ENCODE measurements at places on chromosomes 2 and 18.

- DNase-seq: no peak
Measured at GRCh38 chr2:223487214-223487846, 114.8 kb downstream of the SCG2 start.

DNA sequence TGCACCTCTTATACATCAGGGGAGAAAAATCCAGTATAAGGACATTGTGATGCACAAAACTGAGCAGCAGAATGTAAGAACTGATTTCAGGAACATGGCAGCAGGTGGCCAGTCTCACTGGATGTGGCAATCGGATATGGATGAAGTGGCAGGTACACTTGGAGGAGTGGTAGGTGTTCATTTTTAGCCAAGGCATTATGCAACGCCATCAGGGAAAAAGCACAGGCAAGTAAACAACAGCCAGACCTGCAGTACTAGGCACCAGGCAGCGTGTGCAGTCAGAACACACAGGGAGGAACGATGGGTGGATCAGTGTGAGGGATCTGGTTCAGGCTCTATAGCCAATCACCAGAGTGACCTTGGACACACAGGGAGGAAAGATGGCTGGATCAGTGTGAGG is 77.4 kb upstream of the GCFC2 start:
- DNase-seq: no peak

GRCh38 chr2:2291500-2292260 is 39.4 kb downstream of the MYT1L start:
- peak; percentile 89 for DNase-seq

- no peak for DNase-seq
Measured at GRCh38 chr2:69628325-69629021, 15.1 kb downstream of the AAK1 start.

DNA sequence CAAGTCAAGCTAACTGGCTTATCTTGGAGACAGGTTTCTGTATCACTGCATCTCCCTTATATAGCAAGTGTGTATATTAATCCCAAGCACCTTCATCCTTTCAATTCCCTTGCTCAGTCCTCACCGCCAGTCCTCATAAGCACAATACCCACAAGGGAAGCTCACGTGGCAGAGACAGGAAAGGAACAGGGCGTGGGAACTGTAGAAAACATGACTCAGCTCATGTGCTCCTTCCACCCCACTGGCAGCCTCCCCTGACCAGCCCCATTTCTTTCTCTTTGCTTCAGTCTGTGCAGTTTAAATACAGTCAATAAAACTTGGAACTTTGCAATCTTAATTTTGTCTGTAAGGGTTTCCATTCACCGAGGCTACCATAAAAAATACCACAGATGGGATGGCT is 36.5 kb upstream of the CDH19 start:
- no peak for DNase-seq

GRCh38 chr2:134241911-134242310 is 12.0 kb upstream of the MGAT5 start:
- no peak for DNase-seq

DNA sequence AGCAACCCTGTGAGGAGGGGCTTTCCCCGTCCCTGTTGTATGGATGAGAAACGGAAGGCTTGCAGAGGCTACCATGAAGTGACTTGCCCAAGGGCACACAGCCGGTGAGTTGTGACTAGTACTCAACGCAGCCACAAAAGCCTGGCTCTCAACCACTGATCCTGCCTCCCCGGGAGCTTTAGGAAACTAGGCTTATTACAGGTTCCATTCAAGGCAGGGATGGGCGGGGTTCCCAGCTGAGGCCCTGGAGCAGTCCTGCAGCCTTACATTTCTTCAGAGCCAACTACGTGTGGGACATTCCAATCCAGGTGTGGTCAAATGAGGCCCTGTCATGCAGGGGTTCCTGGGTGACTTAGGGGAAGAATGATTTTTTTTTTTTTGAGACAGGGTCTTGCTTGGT is 59.6 kb downstream of the MEX3C start:
- no peak for DNase-seq

DNA sequence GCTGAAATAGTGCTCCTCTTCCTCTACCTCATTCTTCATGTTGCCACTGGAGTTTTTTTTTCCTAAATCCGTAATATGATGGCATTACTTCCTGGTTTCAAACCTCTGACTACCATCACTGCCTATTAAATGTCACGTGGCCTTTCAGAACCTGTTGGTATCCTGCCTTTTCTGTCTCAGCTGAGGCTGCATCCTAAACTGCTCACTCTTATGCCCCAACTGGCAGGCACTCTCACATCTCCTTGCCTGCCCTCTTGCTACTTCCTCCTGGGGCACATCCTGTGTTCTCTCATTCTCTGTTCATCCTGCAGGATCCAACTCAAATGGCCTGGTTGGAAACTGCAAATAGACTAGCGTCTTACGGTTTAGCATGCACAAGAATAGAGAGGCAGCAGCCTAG is 468.1 kb upstream of the FANCL start:
- DNase-seq: no peak

DNA sequence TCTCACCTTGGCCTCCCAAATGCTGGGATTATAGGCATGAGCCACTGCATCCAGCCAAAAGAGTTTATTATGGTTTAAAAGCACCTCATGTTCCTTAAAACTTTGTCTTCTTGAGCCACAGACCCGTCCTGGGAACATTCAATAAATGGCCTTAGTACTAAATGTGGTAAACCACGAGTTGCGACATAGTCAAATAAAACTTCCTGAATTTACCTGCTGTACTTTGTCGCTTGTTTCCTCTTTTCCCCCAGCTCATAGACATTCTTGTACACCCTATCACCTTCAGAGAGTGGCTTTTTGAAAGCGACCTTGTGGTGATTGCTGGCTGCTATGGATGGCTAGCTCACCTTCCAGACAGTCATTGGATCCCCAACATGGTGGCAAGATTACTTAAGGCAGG is 310.4 kb downstream of the LRRTM1 start:
- DNase-seq: no peak

DNA sequence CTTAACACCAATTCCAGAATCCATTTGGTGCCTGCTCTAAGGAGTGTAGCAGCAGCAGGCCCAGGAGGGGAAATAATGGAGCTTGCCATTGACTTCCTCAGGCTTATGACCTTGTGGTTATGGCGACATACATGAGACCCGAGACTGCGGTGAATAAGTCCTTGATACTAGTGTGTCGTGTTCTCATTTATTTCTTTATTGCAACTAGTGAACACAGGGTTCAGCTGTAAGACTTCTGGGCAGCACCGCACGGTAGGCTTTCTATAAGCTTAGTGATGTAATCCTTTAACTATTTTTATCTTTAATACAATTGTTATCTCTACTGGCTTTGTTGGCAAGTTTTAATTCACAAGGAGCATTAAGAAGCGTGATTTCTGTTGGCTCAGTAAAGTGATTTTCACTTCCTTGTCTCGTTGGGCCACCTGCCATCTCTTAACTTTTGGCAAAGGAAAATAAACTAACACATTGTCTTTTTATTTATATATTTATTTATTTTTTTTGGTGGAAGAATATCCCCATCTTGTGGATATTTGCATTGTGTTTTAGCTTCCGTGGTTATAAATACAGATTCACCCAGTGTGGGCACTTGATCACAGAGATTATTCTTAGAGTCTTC is 139.8 kb downstream of the LTBP1 start:
- DNase-seq: no peak

- DNase-seq: no peak
Measured at GRCh38 chr18:32287249-32287648, 97.4 kb downstream of the MEP1B start.

GRCh38 chr2:220670511-220670910 is 901.6 kb downstream of the EPHA4 start:
- no peak for DNase-seq

- no peak for DNase-seq
Measured at GRCh38 chr2:174516501-174517378, 29.9 kb upstream of the GPR155 start.

DNA sequence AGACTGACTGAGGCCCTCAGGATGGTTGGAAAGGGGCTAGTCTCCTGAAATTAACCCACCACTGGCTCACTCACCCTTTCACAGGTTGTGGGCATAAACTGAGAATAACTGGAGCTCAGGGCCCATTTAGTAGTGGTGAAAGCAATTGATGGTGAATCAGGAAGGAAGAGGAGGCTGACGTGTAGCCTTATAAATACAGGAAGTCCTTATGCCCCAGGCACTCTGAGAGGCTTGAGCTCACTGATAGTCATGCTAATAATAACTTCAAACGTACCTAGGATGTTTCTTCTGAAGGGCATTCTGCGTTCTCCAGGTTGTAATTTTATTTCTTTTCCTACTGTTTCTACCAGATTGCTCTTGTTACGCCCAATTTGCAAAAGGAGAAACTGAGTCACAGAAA is 328.4 kb downstream of the CLIP4 start:
- DNase-seq: no peak

- DNase-seq: no peak
Measured at GRCh38 chr2:39725401-39725800, 53.7 kb downstream of the THUMPD2 start.

DNA sequence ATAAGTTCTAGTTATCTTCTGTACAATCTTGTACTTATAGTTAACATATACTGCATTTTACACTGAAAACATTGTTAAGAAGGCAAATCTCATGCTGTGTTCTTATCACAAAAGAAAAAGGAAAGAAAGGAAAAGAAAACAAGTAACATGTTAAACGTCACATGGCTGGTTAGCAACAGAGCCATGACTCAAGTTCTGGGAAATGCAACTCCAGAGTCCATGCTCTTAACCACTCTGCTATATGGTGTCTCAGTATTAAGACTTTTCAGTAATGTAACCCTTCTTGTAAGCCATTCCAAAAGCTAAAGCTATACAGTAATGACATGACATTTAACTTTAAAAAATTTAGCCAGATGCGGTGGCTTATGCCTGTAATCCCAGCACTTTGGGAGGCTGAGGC is 181.4 kb downstream of the BARD1 start:
- no peak for DNase-seq

DNA sequence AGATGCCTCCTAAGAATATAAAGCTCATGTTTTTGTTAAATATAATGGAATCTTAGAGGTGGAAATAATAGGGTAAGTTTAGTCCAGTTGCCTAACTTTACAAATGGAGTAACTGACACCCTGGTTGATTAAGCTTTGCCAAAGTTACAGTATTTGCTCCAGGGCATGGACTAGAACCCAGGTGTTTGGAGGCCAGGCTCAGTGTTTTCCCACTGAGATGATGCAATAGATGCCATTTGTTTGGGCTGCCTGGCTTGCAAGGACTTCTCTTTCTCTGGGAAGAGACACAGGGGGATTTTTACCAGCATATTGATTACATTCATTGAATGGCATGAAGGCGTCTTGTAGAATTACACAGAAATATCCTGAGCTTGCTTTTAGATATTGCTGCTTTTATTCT is 397.8 kb downstream of the SLC4A3 start:
- no peak for DNase-seq

GRCh38 chr2:239202343-239202742 is 198.5 kb downstream of the HDAC4 start:
- DNase-seq: no peak

- DNase-seq: no peak
Measured at GRCh38 chr2:239290618-239291474, 110.0 kb downstream of the HDAC4 start.

DNA sequence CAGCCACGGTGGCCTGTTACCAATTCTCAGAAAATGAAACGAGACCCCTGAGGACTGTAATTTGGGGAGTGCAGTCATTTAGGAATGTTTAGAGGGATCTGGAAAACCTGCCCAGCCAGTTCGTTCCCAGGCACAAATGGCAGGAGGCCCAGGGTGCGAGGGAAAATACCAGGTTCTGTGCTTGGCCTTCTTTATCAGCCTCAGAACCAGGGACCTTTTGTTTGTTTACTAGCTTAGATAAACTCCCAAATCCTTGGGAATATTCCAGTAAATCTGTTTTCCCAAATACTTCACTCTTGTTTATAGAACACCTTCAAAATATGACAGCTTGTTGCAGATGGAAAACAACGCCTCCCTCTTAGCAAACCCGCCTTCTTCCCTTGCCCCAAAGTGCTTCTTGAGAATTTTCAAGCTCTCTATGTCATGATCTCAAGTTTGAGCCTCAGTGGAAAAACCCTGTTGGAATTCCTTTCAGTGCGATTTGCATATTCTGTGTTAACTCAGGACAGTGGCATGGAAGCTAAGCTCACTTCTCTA is 400.3 kb upstream of the SMIM21 start:
- no peak for DNase-seq

- no peak for DNase-seq
Measured at GRCh38 chr2:233267516-233268245, 16.2 kb downstream of the ATG16L1 start.

DNA sequence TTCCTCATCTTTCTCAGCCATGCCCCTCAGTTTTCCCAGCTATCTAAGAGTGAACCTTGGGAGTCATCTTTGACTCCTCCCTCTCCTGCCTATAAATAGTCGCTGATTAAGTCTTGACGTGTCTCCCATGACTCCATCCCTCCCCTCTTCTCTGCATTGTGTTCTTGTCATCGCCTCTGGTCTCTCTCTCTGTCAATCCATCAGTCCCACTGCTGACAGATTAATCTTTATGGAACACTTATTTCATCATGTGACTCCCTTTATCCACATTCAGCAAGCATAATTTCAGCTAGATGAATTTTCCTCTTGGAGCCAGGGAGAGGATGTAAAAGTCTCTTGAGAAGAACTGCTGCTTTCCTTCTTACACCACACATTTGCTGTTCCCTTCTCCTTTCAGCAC is 9.4 kb downstream of the ADAM23 start:
- no peak for DNase-seq

DNA sequence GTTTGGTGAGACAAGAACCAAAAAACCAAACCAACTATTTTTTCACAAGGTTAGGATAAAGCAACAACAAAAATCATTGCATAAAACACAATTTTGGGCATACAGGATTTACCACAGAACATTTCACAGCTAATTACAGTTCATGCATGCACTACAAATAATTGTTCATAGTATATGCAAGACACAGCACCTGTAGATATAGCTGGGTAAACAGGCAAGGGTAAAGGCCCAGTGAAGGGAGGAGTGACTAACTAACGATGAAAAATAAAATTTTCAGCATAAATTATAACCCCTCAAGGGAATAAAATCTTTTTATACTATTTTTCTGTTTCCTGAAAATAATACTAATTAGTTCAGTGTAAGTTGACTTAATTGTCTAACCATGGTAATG is 73.3 kb upstream of the CCDC141 start:
- no peak for DNase-seq

DNA sequence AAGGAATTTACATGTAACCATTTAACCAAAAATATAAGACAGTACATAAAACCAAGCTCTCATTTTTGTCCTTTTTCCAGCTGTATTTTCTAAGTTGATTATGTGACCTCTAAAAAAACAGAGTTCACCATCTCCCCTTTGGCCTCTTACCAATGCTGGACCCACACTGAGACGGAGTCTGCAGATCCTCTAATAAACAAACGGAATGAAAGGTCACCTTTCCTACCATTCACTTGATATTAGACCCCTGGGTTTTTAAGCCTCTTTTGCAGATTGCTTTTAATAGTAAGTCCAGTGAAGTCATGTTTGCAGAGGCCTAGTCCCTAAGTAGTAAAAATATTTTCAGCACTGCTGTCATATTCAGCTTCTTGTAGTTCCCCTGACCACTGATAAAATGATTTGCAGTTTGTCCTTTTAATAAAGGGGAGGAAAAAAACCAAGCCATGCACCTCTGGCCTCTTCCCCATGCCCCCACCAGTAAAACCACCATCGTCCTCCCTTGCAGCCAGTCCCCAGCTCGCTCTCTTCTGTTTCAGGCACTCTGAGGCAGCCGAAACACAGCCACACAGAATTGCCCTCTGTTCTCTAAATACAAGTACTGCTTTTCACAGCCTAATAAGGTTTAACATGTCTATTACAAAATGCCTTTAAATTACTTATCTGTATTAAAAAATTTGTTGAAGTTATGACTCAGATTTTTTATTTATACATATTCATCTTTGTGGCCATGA is 427.5 kb downstream of the PARD3B start:
- no peak for DNase-seq

GRCh38 chr2:157897106-157897971 is 21.2 kb upstream of the ACVR1 start:
- no peak for DNase-seq

Measured in NCI-H526 (cell line).